ENCODE measurements at places on chromosomes 2 and 18.
A peak's percentile ranks its signal among the peaks of the same experiment; 100 is the strongest.

DNA sequence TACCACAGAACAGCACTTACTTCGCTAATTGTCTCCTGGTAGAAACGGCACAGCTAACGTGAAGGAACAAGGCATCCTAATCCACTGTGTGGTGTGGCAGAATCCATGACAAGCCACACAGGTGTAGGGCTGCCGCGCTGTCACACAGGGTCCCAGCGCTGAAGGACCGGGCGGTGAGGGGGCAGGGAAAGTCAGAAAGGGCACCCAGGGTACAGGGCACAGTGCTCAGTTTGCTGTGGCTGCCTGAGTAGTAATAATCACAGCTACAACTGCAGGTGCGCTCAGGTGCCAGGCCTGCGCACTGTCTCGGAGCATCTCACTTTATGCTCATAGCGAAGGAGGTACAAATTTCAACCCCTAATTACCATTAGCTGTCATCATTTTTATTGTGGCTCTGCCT lies 55.2 kb upstream of the CAB39 start:
- no peak for ATAC-seq

- ATAC-seq, result no peak
Observed at GRCh38 chr2:97730245-97730644, 16.9 kb downstream of the ZAP70 start.

GRCh38 chr2:21404137-21404536 lies 280.4 kb downstream of the TDRD15 start:
- no peak for ATAC-seq

DNA sequence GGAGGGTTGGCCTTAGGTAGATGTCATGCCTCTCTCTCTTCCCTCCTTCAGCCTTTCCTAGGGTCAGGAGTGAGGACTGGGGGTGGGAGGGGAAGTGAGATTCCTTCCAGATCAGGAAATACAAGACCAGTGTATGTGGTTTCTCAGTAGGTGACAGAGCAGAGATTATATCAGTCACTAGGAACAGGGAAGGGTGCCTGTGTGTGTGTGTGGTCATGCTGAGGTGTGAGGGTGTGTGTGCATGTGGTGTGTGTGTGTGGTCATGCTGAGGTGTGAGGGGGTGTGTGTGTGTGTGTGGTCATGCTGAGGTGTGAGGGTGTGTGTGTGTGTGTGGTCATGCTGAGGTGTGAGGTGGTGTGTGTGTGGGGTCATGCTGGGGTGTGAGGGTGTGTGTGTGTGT lies 259.8 kb downstream of the LOXHD1 start:
- no peak for ATAC-seq

DNA sequence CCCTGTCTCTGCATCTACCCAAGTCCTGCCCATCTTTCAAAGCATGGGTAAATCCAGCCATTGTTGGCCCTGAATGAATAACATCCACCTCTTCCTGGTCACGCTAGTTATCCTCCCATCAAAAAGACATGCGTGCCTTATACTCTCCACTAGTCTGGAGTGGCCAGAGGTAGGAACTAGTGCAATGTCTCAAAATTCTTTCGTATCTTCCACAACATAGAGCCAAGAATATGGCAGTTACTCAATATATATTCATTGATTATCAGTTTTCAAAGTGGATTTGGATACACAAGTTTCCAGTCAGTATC lies 8.9 kb downstream of the APOB start:
- ATAC-seq, result no peak

GRCh38 chr2:55416786-55417568 lies 2.7 kb downstream of the CCDC88A start:
- no peak for ATAC-seq

DNA sequence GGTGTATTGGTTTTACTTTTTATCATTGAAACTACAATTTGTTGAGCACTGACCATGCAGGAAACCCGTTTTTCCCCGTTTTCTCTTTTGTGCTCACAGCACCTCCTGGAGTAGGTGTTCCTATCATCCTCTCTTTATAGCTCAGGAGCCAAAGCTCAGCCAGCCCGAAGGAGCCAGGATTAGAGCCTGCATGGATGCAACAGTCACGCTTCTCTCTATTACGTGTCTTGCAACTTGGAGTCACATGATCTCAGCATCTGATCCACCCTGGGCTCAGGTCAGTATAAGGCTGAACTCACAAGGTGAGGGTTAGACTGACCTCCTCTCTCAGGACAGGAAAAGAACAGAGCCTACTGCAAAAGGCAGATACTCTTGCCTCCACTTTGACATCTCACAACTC lies 150.5 kb downstream of the MBP start:
- no peak for ATAC-seq

- no peak for ATAC-seq
Observed at GRCh38 chr2:8475349-8476031, 206.4 kb upstream of the ID2 start.

DNA sequence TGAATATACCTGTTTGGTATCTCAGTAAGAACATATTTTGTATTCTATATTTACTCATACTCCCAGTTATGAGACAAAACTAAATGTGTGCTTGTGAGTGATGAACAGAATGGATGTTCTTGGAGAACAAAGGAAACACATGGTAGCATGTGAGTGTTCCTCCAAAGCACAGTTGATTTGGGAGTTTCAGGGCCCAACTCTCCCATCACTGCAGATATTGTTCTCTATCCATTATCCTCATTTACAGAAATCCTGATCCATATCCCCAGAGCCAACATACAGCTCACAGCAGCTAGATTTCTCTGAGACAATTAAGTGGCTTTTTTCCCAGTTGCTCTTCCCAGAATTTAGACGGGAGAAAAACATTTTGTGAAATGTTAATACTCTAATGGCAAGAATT lies 75.6 kb upstream of the MAPRE2 start:
- no peak for ATAC-seq

GRCh38 chr2:164800572-164800971 lies 41.1 kb downstream of the COBLL1 start:
- no peak for ATAC-seq

DNA sequence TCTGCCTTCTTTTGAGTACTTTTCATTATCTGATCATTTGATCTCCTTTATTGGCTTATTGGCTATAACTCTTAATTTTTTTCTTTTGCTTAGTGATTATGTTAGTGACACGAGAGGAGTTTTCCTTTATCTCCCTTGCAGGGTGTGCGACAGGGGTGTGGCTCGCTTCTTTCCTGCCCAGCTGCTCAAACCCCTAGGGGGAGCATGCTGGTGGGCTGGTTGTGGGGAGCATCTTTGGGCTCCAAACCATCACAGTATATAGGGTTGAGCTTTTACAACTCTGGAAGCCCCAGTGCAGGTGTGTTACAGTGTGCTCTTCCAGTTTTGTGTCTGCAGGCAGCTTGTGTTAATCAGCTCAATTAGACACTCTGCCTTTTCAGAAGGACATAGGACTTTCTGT lies 357.0 kb upstream of the TMEFF2 start:
- no peak for ATAC-seq

DNA sequence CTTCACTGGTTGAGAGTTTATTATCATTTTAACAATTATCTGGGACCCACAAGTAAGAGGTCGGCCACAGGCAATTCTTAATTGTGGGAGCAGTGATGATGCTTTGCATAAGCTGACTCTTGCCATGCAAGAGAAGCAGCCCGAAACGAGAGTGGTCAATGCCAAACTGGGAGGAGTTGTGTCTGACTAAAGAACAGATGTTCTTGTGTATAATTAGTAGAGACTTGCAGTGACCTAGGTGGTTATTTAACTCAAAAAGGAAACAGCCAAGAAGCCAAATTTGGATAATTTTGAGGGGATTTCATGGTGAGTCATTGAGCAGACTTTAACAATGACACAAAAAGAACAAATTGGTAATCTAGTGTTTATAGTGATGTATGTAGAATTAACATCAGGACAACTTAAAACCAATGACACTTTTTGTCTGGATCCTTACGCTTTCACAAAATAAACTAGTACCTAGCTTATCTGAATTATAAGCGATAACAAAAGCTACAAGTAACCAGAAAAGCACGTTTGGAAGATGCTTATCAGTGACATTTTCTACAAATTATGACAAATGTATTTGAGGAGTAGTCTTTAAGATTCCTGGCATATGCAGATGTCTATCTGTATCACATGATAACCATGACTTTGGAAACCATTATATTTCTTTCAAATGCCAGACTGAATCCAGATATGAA lies 184.7 kb upstream of the DLGAP1 start:
- ATAC-seq, result no peak

DNA sequence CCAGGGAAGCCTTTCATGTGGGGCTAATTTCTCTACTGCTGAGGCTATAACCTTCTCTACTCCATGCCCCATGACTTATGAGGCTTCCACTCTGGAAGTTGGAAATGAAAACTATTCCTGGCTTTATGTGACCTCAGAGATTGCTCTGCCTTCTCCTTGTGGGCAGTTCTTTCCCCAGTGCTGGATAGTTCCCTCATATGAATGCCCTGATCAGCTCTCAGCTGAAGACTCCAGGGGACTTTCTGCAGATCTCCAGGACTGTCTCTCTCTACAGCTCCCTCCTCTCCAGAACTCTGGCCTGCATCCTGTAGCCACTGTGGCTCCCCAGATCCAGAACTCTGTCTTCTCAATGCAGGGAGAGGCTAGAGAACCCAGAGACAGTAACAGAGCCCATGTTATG lies 235.1 kb downstream of the SEPTIN10 start:
- no peak for ATAC-seq

DNA sequence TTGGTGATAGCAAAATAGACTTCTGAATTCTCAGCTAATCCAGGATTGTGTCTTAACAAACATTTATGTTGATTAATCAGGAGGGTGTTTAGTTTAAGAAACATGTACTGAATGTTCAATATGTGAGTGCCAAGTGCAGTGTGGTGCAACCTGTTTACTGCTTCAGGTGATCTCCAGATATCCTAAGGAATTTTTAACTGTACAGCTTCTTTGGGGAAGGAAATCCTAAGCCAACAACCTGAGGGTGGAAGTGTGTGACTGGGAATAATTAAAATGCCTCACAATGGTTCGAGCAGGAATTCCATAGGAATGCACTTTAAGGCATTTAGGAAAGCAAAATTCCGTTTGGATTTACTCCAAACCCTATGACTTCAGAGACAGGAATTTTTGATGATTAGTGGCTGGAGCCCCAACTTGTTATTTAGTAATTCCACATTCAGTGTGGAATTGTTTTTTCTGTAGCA lies 16.4 kb downstream of the CRIM1 start:
- no peak for ATAC-seq

- peak; percentile 38 for ATAC-seq
Observed at GRCh38 chr2:144524118-144525009, 4.4 kb upstream of the ZEB2 start.

- ATAC-seq, result no peak
Observed at GRCh38 chr2:215356334-215356947, 44.6 kb downstream of the ATIC start.

DNA sequence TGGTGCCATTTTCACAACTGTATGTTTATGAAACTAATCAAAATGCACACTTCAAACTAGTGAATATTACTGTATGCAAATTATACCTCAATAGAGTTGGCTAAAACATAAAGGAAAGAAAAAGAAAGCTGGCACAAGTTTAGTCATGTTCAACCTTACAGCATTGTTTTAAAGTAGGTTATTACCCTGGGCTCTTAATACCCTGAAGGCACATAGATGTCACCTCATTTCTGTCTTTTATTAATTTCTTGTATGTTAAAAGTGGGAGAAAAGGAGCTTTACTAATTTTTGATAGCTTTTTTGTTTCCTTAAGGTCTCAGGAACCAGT lies 32.7 kb downstream of the TMEM131 start:
- ATAC-seq, result no peak

DNA sequence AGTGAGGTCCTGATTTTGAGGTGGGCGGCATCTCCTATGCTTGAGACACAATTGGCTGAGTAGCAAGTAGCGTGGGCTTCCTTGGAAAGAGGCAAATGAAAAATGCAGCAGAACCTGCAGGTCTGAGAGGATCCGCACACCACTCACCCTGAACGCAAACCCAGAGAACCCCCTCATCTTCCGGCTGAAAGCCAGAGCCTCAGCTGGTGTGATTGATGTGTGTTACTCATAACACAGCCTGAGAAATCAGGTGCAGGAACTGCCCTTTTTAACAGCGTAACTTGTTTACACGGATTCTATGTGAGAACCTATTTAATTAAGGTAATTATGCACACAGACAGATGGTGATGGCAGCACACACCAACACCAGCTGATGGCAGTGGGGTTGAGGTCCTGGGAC lies 123.4 kb downstream of the MRO start:
- ATAC-seq, result no peak

- no peak for ATAC-seq
Observed at GRCh38 chr18:12783524-12783923, 80.7 kb downstream of the PSMG2 start.

DNA sequence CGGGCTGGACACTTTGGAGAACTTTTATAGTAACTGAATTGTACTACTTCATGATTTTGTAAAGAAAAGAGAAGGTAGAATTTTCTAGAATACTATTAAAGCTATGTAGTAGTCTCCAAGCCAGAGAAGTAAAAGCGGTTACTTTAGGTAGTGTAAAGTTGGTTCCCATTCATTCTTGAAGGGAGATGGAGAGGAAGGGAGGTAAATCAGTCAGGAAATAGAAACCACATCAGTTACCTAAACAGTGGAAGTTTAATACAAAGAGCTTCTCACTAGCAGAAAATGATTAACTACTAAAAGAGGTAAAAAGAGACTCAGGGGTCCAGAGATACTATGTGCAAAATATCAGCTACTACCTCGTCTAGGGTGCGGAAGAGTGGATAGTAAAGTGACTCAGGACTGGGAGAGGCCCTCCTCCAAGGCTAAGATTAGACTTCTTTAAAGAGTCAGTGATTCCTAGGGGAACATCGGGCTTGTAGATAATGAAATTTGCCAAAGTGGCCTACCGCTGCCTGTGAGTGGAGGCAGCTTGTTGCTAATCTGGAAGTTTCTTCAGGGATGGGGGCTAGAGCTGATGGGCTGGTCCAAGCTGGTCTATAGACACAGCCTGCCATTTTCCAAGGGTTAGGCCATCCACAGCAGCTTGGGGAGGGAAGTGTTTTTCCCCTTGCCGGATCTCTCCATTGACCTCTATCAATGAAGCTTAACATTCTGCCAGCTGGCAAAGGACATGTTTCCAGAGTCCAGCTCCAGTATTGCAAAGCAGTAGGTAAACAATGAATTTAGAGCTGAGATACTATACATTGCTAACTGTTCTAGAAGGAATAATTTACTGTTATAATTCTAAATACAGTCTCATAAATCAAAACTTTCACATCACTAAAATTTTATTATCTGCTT lies 246.4 kb upstream of the BOD1L2 start:
- ATAC-seq, result no peak

- no peak for ATAC-seq
Observed at GRCh38 chr2:239106966-239107365, 259.1 kb downstream of the TWIST2 start.

- ATAC-seq, result no peak
Observed at GRCh38 chr2:192628017-192628416, 433.3 kb upstream of the TMEFF2 start.
